HepG2 (cell line): ENCODE measurements at places on chromosomes 5 and 9. TPM values are rescaled to one million over a fixed set of nuclear protein-coding genes. Genes with fewer than 3 reads are reported as not detected.

PURA gene
- 5.0 and 6.8 TPM in 2 replicates for total RNA-seq

DNA sequence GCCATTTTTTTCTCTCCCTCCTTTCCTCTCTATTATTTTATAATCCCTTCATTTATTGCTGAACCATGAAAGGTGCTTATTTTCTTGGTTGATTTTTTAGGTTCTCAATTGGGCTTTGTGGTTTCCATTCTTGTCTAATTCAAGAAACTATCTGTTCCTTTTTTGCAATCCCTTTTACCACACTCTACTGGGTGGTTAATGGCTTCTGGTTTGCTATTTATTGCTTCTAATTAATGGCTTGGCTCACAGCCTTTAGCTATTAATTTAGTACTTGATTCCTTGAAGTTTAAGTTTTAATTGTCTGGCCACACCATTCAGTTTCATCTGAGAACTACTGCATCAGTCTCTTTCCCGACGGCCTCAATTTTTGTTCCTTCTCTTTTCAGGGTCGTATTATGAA is 5.6 kb downstream of the FRRS1L start:
- H3K27me3 ChIP-seq: no peaks in the 10 kb centered on the region
- no peak for DNase-seq
- H3K4me3 ChIP-seq: no peak overlapping the region
- H3K36me3 ChIP-seq: no peaks in the 10 kb centered on the region

- no peak overlapping the region for H3K4me3 ChIP-seq
- H3K4me1 ChIP-seq: peaks cover 26% of the 10 kb centered on the region
- no peak for DNase-seq
- no peaks in the 10 kb centered on the region for H3K36me3 ChIP-seq
- no peaks in the 10 kb centered on the region for H3K27me3 ChIP-seq
- no peak overlapping the region for H3K27ac ChIP-seq
Observed at GRCh38 chr9:110110154-110110553, 97.8 kb downstream of the C9orf152 start.

DNA sequence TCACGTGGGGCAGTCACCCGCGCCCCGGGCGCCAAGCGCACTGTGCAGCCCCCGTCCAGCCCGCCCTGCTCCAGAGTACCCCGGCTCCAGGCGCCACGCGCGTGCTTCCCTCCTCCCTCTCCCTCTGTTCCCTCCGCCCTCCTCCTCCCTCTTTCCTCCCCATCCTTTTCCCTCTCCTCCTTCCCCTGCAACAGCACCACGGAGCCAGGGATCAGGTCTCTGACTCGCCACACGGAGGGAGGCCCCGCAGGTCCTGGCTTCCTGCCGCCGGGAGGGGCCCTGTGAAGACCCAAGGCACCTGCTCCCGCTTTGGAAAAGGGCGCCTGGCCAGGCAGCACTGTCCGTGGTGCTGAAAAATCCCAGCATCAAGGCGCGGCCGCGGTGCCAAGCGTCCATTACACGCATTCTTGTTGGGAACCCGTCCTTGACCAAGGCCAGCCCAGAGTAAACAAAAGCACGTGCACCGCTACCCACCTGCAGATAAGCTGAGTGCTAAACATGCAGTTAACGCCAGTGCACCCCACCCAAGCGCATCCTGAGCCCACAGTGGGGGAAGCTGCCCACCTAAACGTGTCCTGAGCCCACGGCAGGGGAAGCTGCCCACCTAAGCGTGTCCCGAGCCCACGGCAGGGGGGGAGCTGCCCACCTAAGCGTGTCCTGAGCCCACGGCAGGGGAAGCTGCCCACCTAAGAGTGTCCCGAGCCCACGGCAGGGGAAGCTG is 21.7 kb downstream of the SLC6A18 start:
- no peak overlapping the region for H3K27ac ChIP-seq
- H3K4me3 ChIP-seq: no peak overlapping the region
- H3K36me3 ChIP-seq: no peaks in the 10 kb centered on the region
- peaks cover 48% of the 10 kb centered on the region for H3K27me3 ChIP-seq

HTR1A gene
- total RNA-seq: not detected in 2 replicates

GRIA1 gene
- total RNA-seq: not detected in 2 replicates

- H3K4me3 ChIP-seq: peak overlapping the region; percentile 86
- DNase-seq: no peak
- peaks cover 3% of the 10 kb centered on the region for H3K36me3 ChIP-seq
- no peaks in the 10 kb centered on the region; the same call in 2 of the 3 replicates for H3K27me3 ChIP-seq
- peak overlapping the region; percentile 25 for H3K27ac ChIP-seq
Observed at GRCh38 chr9:127568618-127568970, 43.5 kb upstream of the STXBP1 start.

- H3K4me3 ChIP-seq: no peak overlapping the region
- H3K27ac ChIP-seq: no peak overlapping the region
- no peaks in the 10 kb centered on the region for H3K36me3 ChIP-seq
- no peaks in the 10 kb centered on the region for H3K4me1 ChIP-seq
- DNase-seq: no peak
Observed at GRCh38 chr5:74243634-74244033, 396.9 kb downstream of the ENC1 start.

DNA sequence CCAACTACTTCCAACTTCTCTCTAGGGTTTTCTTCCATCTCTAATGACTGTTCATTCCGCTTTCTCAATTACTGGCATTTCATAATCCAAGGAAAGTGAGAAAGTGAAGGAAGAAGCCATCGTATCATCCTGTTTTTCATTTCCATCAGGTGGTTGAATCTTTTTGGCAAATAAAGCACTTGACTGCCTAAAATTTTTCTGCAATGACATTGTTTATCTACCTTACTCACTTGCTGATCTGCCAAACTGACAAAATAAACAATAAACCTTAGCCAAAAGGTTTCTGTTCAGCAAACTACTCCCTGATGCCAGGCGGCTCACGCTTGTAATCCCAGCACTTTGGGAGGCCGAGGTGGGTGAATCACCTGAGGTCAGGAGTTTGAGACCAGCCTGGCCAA is 18.4 kb downstream of the FNBP1 start:
- peaks cover 53% of the 10 kb centered on the region for H3K4me1 ChIP-seq
- DNase-seq: peak; percentile 51
- no peaks in the 10 kb centered on the region for H3K27me3 ChIP-seq
- no peak overlapping the region for H3K27ac ChIP-seq

- no peak for DNase-seq
- H3K27ac ChIP-seq: no peak overlapping the region
- no peak overlapping the region for H3K4me3 ChIP-seq
- no peaks in the 10 kb centered on the region for H3K36me3 ChIP-seq
- peaks cover 8% of the 10 kb centered on the region; the same call in 1 of the 3 replicates for H3K27me3 ChIP-seq
Observed at GRCh38 chr5:5078009-5078897, 61.9 kb upstream of the ADAMTS16 start.

ARSI gene
- total RNA-seq: 17.6 and 33.9 TPM in 2 replicates

DNA sequence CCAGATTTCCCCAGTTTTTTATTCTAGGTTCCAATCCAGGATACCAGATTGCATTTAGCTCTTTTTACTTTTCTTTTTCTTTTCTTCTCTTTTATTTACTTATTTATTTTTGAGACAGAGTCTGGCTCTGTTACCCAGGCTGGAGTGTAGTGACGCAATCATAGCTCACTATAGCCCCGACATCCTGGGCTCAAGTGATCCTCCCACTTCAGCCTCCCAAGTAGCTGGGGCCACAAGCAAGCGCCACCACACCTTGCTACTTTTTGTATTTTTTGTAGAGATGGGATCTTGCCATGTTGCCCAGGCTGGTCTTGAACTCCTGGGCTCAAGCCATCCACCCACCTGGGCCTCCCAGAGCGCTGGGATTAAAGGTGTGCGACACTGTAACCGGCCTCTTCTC is 48.4 kb downstream of the GSN start:
- H3K27me3 ChIP-seq: no peaks in the 10 kb centered on the region
- peaks cover 44% of the 10 kb centered on the region for H3K36me3 ChIP-seq
- H3K4me1 ChIP-seq: peaks cover 12% of the 10 kb centered on the region

- H3K27me3 ChIP-seq: no peaks in the 10 kb centered on the region
- H3K4me3 ChIP-seq: no peak overlapping the region
- H3K4me1 ChIP-seq: no peaks in the 10 kb centered on the region
- no peak for DNase-seq
- no peak overlapping the region for H3K27ac ChIP-seq
Observed at GRCh38 chr5:112270299-112271293, 148.5 kb downstream of the EPB41L4A start.

DNA sequence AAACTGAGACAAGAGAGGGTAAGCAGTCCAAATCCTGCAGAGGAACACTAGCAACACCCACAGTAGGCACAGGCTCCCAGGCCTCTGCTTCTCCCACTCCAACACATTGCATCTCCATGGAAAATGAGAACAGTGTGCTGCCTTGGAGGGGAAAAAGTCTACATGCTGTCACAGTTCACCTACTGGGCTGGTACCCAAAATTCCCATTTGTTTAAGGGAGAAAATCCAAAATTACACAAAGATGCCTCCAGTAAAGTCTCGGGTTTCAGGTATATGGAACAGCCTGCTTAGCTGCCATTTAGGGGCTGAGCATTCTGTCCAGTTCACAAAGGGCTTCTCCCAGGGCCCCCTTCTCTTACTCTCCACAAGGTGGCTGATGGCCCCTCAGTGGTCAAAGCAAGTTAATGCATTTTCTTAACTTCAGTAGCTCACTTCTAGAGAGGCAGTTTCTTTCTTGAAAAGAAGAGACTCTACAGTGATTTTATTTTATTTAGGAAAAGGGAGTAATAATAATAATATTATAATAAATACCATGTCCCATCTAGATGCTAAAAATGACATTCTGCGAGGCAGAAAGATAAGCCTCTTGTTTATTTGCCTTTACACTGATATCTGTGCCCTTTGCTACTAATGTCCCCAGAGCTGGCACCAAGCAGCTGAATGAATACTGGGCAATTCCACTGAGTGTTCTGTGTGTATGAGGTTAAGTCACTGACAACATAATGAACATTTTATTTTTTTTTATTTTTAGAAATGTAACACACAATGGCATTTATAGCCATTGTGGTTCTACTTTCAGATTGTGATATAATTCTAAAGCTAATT is 89.4 kb downstream of the RGS7BP start:
- DNase-seq: no peak
- H3K36me3 ChIP-seq: no peaks in the 10 kb centered on the region
- H3K4me3 ChIP-seq: no peak overlapping the region
- no peaks in the 10 kb centered on the region for H3K27me3 ChIP-seq
- H3K27ac ChIP-seq: no peak overlapping the region

GRCh38 chr9:135468854-135469521 is 10.6 kb upstream of the PPP1R26 start:
- H3K27me3 ChIP-seq: no peaks in the 10 kb centered on the region
- no peaks in the 10 kb centered on the region for H3K36me3 ChIP-seq
- H3K27ac ChIP-seq: no peak overlapping the region
- no peak overlapping the region for H3K4me3 ChIP-seq

FRMPD1 gene
- not detected in 2 replicates for total RNA-seq

DNA sequence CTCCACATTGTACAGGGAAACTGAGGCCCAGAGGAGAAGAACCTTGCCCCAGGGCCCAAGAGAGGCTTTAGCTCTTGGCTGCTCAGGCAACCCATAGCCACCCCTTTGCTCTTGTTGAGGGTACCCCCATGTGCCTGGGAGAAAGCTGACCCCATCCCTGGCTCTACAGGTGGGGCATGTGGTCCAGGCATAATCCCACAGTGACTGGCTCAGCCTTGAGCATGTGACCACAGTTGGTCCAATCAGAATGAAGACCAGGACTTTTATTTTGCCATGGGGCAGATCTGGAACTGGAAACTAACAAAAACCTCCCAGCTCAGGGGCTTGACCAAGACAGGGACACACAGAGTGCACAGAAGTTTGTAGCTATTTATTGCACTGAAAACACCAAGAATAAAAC is 29.3 kb downstream of the SLC6A7 start:
- peaks cover 52% of the 10 kb centered on the region for H3K27me3 ChIP-seq
- DNase-seq: no peak
- H3K4me1 ChIP-seq: peaks cover 18% of the 10 kb centered on the region
- H3K27ac ChIP-seq: no peak overlapping the region
- H3K36me3 ChIP-seq: no peaks in the 10 kb centered on the region

DNA sequence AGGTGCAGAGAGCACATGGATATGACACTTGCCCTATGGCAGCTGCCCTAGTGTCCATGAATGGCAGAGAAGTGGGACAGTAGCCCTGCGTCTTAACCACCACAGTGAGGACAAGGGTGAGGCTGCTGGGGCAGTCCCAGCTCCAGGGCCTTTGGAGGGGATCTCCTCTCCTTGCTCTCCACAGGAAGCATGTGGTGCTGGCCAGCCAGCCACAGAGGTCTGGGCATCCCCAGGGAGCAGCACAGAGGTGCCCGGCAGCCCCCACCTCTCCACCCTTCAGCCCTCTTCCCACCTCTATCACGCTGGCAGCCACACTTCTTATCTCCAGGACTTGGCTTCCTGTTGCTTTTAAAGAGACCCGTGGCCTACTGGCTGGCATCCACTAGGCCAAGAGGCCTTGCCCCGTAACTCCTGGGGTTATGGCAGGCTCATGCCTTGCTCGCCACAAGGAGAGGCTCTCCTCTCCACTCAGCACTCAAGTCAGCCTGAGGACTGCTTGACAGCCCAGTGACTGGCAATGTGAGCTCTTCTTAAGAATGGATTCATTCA is 21.9 kb downstream of the CSF2 start:
- no peaks in the 10 kb centered on the region; the same call in 1 of the 2 replicates for H3K27me3 ChIP-seq
- DNase-seq: no peak
- H3K27ac ChIP-seq: no peak overlapping the region
- H3K4me1 ChIP-seq: peaks cover 12% of the 10 kb centered on the region

FCHO2 gene
- total RNA-seq: 11.6 and 12.7 TPM in 2 replicates

DNA sequence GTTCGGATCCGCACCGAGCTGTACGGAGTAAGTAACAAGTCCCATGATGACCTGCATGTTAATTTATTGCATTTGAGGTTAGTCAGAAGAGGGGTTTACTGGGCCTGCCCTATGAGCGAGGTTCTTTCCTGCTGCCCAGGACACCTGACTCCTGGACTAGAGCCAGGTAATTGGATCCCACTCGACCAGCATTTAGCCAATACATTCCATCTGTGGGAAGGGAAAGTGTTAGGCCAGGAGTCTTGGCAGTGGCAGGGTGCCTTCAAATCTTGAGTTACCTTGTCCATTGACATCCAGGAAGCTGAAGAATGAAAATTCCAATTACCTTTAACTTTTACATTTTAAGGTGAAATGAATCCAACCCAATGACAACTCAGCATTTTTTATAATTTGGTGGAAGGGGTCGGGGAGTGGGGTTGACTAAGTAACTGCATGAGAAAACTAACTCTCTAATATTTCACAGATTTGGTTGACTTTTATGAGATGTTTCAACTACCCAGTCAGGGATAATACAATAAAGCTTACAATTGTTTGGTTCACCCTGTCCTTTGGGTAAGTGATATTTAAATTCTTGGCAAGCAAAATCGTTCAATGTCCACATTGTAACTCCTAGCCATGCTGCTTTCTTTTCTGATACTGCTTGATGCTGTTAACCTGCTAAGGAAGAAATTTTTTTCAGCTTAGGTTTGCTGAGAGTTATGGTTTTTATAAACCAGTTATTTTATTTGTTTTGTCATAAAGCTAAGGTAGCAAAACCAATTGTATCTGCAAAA is 111.6 kb upstream of the IQGAP2 start:
- H3K27ac ChIP-seq: no peak overlapping the region
- H3K36me3 ChIP-seq: no peaks in the 10 kb centered on the region
- no peak overlapping the region for H3K4me3 ChIP-seq
- no peak for DNase-seq
- H3K27me3 ChIP-seq: 0 out of 3 replicates have a peak, but pooled peaks cover 2% of the 10 kb centered on the region
